Fibroblast of skin of left quadriceps (primary cell): ENCODE measurements at places on chromosomes 5 and 9.

GRCh38 chr9:133105461-133105770 is 15.6 kb downstream of the RALGDS start:
- no peak for DNase-seq

GRCh38 chr5:157820593-157821252 is 38.2 kb downstream of the CLINT1 start:
- no peak for DNase-seq

DNA sequence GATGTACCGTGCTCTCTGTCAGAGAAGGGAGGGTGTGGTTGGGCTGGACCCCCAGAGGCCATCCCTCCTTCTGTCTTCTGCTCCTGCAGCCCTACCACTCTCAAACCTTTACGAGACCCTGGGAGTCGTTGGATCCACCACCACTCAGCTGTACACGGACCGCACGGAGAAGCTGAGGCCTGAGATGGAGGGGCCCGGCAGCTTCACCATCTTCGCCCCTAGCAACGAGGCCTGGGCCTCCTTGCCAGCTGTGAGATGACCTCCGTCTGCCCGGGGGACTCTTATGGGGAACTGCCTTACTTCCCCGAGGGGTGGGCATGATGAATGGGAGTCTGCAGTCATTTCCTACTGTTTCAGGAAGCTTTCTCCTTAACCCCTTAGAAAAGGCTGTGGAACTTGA is 17.5 kb downstream of the TGFBI start:
- no peak for DNase-seq

GRCh38 chr5:94544875-94545547 is 73.4 kb downstream of the KIAA0825 start:
- no peak for DNase-seq

- no peak for DNase-seq
These were observed 34.0 kb downstream of the ADAM19 start for GRCh38 chr5:157541447-157542118.

DNA sequence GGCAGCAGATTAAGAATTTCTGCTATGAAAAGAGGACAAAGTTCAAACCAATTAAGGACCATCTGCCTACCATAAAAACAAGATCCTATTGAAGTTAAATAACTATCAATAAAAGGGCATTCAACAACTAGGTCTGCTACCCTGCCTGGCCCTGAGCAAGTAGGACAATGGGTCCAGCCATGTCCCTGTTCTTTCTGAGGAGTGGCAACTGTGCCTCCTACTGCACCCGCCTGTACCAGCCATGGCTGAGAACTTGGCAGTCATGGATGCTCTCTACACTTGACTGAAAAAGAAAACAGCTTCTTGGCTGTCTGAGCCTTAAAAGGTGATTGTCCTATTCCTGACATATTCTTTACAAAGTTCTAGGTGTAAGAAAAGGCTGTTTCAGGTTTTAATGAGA is 652.4 kb downstream of the PDE4D start:
- no peak for DNase-seq

DNA sequence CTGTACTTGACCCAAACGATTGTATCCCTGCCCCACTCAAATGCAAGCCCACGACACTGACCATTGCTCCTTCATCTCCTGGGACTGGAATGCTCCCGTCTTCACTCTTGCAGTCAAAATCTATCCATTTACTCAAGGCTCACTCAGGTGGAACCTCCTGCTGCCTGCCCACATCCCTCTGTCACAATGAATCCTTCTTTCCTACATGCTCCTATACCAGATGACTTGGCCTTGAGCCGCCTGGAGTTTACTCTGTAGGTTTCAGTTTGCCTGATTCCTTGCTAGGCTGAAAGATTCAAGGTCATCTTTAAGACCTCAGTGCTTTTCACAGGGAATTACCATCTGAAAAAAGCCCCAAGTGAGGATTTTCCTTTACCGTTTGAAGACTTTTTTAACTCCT is 264.1 kb downstream of the GLIS3 start:
- no peak for DNase-seq

DNA sequence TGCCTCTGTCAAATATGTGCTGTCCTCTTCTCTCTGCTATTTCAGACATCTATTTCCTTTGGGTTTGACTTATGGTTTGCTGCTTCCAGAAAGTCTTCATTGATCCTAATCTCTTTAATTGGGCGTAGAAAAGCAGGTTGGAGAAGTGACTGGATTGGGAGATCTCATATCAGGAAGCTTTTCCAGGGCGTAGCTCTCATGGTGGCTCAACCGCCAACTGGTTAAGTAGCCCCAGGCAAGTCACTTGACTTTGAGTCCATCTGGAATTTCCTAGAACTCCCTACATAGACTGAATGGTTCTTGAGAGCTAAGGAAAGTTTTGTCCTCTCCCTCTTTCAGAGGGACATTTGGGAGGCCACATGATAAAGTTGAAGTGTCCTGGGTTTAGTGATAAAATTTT is 192.3 kb upstream of the GLRA1 start:
- DNase-seq, result no peak

- no peak for DNase-seq
These were observed 26.6 kb upstream of the PIP5K1B start for GRCh38 chr9:68678430-68678829.

- peak; percentile 5 for DNase-seq
These were observed 27.2 kb downstream of the SLC35A4 start for GRCh38 chr5:140591747-140592372.

DNA sequence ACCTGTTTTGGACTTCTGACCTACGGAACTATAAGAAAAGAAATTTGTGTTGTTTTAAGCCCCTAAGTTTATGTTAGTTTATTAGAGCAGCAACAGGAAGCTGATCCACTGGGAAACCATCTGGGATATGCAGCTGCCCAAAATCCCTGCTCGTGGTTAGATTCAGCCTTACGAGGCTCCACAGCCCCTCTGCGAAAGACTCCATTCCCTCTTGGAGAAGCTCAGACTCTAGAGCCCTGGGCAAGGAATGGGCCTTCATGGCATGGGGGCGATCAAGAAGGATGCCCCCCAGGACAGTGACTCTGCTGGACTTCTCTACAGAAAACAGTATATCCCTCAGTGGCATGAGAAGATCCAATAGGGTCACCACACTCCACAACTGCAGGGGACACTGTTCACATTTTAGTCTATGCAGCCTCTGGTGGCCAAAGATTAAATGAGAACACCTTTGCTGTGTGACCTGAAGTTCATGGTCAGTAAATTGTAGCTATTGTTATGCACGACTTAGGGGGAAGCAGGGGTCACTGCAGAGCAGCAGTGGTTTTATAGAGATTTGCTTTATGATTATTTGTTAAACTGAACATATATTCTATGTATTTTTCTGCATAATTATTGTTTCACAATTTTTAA is 21.1 kb downstream of the IRF1 start:
- DNase-seq, result no peak

DNA sequence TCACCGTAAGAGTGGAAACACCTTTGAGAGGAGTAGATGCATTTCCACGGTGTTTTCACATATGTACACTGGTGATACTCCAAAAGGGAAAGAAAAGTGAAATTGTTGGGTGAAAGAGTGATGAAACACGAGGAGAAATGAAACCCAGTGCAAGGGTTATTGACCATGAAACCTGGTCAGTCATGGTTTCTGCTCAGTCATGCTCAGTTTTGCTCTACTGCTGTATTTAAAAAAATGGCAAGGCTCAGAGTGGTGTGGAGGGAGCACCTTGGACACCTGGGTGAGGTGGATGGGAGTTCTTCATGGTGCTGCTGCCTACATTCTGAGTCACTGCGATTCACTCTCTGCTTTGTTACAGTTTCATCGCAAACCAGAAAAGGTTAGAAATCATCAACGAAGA is 32.3 kb downstream of the NTRK2 start:
- DNase-seq, result no peak

DNA sequence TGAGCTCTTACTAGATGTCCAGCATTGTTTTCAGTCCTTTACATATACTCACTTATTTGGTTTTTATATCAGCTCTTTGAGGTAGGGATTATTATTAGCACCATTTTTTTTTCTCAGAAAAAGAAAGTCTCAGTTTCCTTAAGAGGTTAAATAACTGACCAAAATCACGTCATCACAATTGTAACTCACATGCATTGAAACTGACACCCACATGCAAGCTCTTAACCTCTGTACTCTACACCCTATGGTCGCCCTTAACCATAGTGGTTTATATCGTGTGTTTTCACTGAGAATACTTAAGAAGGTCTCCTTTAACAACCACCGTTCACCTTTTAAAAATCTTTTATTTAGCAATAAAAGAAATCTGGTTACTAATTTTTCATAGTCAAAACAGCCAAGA is 61.0 kb downstream of the PRDM6 start:
- DNase-seq, result no peak

- peak; percentile 4 for DNase-seq
These were observed 483.2 kb downstream of the CDH10 start for GRCh38 chr5:24161559-24161958.

- no peak for DNase-seq
These were observed 32.8 kb downstream of the SMARCA2 start for GRCh38 chr9:2047916-2048315.

GRCh38 chr9:106866243-106866642 is 3.3 kb downstream of the ZNF462 start:
- DNase-seq, result no peak

GRCh38 chr5:77852514-77853352 is 76.6 kb upstream of the TBCA start:
- DNase-seq, result peak; percentile 50

DNA sequence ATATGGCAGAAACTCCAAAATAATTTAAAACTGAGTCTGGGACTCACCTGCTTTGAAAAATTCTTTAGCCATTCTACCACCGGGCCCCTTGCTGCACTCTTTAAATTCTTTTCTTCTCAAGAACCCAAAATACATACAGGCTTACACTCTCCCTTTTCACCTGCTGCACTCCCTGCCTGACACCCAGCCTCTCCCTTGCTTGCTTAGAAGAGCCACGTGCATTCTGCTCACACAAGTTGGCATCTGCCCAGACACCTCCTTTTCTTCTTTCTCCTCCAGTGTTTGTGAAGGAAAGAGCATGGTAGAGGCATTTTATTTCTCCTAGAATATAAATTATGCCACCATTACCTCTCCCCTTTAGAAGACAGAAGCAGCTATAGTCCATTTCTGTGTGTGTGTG is 39.0 kb upstream of the AOPEP start:
- no peak for DNase-seq

GRCh38 chr9:97961361-97961760 is 21.8 kb upstream of the ANP32B start:
- no peak for DNase-seq

DNA sequence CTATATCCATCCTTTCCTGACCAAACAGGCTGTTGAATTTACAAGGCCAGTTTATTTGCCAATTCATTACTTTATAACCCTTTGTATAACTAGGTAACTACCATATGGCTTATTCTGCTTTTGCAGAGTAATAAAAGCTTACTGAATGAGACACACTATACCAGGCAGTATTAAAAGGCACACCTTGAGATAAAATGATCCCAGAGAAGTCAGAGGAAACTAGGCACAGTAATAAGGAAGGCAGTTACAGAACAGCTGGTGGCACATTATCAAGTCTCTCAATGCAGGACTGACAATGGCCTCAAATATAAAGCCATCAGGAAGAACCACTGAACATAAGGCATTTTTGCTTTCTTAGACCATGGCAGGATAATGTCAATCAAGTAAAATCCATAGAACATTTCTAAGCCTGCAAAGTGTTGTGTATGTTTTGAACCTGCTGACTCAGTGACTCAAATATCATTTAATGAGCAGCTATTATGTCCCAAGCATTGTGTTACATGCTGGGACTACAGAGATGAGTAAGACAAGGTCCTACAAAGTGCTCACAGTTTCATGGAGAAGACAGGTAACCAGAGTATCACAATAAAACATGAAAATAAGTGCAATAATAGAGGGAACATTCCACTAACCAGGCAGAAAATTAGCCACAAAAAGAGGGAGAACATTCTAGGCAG is 52.5 kb downstream of the OXCT1 start:
- no peak for DNase-seq

- DNase-seq, result no peak
These were observed 9.5 kb downstream of the MTAP start for GRCh38 chr9:21811914-21812313.

- DNase-seq, result no peak
These were observed 34.6 kb upstream of the RAI14 start for GRCh38 chr5:34621277-34622097.

GRCh38 chr9:137757139-137757538 is 120.4 kb upstream of the CACNA1B start:
- DNase-seq, result no peak

DNA sequence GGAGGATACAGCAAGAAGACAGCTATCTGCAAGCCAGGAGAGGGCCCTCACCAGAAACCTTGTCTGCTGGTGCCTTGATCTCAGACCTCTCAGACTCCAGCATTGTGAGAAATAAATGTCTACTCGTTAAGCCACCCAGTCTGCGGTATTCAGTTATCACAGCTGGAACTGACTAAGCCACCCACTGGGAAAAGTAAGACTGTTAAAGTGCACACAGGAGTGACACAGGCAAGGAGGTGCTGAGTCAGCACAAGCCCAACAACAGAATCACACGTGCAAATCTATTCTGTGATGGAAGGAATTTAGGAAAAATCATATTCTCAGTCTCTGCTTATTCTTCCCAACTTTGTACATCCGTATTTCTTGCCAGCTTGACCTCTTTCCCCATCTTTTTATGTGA is 200.0 kb downstream of the NR2F1-AS1 start:
- DNase-seq, result no peak

DNA sequence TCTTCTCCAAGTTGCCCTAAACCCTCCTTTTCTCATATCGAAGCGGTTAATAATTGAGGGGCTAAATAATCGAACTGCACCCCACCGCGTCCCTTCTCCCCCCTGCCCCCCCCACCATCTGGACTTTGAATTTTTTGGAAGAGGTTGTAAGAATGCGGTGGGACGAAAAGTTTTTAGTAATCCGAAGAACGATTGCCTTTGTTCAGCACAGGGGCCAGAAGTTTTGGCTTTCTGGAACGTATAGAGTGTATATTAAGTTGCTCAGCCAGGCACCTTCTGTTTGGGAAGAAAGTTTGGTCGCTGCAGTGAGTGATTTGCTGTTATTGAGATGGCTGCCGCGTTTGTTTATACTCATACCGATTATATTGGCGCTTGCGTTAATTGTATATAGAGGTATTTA is 518 bp downstream of the ERBIN start:
- no peak for DNase-seq

GRCh38 chr9:3708751-3709150 is 182.9 kb upstream of the RFX3 start:
- DNase-seq, result no peak

- DNase-seq, result no peak
These were observed 30.4 kb downstream of the PRDM6 start for GRCh38 chr5:123119334-123119986.

DNA sequence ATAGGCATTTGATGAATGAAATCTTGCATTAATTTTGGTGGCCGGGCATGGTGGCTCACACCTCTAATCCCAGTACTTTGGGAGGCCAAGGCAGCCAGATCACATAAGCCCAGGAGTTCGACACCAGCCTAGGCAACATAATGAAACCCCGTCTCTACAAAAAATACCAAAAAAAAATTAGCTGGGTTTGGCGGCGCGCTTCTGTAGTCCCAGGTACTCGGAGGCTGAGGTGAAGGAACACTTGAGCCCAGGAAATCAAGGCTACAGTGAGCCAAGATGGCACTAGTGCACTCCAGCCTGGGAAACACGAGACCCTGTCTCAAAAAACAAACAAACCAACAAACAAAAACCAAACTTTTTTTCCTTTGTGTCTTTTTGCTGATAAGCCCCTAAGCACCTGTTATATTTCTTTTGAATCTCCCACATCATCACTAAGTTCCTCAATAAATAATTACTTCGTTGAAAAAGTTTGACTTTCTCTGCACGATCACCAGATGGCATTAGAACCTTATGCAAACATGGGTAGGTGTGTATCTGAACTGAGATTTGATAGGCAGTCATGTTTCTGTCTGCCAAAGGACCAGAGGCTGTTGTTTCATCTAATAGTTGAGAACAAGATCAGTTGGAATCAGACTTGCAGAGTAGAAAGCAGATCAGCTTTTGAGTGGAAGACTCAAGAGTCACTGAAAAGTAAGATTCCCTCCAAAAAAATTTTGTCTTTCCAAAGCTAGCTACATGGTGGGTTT is 5.5 kb upstream of the MATR3 start:
- no peak for DNase-seq
